Prostate gland (tissue), 2 donors: ENCODE measurements at places on chromosomes 13 and 19.

- no peak for DNase-seq
Observed at GRCh38 chr13:66887088-66887487, 343.0 kb downstream of the PCDH9 start.

- DNase-seq: no peak
Observed at GRCh38 chr13:77002590-77003190, 10.8 kb downstream of the CLN5 start.

DNA sequence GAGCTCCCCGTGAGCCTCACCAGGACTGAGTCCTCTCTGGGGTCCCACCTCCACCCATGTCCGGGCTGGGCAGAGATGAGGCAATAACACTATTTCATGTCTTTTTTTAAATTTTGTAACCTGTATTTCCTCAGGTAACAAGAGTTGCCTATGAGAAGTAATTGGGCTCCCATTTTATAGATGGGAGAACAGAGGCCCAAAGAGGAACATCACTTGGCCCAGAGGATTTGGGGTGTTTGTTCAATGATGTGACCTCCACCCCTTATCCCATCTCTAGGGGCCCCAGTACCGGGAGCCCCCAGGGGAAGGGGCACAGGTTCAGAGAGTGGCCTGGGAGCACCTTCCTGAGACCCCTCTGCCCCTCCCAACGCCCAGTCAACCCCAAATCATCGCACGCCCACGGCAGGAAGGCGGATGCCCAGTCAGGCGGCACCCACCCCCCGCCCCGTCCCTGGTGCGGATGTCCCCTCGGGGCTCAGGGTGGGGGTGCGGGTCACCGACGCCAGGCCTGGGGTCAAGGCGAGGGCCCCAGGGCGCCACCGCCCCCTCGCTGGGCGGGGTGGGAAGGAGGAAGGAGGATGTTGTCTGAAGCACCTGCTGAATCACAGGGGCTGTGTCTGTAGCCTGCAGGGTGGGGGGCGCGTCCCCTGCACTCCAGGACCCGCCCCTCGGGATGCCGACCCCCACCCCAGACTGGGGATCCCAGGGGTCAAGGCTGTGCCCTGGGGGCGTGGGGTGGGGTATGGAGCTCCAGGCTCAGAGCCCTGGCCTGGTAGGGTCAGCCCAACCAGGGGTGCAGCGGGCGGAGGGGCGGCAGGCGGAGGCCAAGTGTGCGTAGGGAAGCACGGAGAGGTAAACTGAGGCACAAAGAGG is 9.0 kb upstream of the CIRBP start:
- DNase-seq: no peak

GRCh38 chr13:110164706-110165105 is 142.3 kb downstream of the COL4A1 start:
- DNase-seq: no peak

DNA sequence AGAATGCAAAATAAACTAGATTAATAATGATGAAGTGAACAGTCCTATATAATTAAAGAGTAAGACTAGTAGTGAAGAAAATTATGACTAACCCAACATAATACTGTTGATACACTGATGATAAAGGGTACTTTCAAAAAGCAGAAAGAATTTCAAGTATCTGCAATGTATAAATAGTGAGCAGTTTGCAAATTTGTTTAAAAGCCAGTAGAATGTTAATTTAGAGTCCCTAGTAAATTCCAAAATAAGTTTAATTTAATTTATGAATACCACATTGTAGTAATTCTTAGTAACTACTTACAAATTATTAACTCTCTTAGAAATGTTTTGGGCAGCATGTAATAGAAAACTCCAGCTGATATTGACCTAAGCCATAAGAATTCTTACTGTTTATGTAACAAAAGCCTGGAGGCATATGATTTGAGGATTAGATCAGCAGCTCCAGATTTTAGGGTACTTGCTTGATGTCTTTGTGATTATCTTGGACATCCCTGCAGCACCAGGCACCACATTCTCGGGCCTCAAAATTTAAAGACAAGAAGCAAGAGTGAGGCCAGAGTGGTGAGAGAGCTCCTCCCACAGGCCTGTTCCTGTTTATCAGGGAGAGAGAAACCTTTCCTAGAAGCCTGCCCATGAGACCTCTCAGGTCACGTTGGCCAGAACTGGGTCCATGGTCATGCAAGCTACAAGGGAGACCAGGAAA is 67.6 kb upstream of the TDRD3 start:
- no peak for DNase-seq

DNA sequence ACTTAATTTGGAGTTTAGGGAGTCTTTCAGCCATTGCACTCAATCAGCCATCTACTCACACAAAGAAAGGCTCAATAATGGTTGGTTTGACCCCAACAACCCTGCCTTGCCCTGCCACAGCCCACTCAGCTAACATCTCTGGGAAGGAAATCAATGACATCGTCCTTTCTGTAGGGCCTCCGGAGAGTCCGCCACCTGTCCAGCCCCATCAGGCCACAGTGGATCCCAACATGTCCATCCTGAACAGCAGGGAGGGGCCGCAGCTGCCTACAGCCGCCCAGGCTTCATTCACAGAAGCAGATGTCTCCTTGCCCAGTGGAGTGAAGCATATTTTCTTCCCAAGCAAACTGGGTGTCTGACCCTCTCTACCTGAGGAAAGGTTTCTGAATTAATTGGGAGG is 4.2 kb upstream of the CDX2 start:
- no peak for DNase-seq

DNA sequence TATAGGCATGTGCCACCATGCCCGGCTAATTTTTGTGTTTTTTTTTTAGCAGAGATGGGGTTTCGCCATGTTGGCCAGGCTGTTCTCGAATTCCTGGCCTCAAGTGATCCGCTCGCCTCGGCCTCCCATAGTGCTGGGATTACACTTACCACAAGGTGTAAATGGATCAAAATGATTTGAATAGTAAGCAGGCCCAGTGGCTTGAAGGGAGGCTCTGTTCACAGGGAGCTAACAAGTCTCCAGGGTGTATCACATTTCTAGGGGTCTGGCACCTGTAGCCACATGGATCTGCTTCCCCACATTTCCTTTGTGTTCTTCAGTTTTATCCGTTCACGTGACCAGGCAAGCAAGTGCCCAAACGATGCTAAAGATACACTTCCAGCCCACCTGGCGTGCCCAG is 13.5 kb upstream of the CNFN start:
- DNase-seq: no peak

- DNase-seq: no peak
Observed at GRCh38 chr13:113857531-113858195, 6.2 kb downstream of the GAS6 start.

- DNase-seq: no peak
Observed at GRCh38 chr19:36574741-36575140, 1.6 kb upstream of the ZNF529 start.

GRCh38 chr13:112777637-112778406 is 88.0 kb downstream of the ATP11A start:
- DNase-seq: no peak

DNA sequence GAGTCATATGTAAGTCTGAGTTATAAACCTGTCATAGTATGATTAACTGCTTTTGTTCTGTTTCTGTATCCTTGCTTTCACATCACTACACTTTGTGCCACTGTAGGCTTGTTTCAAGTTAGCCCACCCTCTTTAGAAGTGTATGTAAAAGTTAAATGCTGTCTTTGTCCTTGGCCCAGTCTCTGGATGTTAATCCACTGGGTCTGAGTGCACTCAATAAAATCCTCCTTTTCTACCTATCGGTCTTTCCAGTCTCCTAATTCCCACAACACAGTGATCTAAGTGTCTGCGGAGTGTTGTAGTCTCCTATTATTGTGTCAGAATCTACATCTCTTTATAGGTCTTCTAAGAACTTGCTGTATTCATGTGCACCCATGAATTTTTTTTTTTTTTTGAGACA is 14.1 kb downstream of the ZNF429 start:
- DNase-seq: no peak

DNA sequence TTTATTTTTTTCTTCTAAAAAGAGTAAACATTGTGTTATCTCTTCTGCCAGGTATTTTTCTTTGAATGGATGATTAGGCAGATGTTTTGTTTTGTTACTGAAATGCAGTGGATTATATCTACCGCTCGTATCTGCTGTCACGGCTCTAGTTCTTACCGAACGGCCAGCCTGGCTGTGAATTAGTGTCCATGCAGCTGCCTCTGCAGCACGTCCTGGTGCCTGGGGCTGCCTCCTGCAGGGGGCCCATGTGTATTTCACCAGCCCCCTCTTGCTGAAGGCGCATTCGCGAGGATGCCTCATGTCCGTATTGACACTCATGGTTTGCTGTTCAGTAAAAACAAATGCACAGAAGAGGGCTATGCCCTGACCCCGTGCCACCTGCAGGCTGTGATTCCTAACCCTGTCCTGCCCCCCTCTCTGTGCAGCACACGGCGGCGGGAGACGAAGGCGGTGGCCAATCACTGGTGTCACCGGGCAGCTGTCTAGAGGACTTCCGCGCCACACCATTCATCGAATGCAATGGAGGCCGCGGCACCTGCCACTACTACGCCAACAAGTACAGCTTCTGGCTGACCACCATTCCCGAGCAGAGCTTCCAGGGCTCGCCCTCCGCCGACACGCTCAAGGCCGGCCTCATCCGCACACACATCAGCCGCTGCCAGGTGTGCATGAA is 49.9 kb downstream of the RAB20 start:
- DNase-seq: no peak

GRCh38 chr13:91184244-91184926 is 163.1 kb upstream of the MIR17HG start:
- no peak for DNase-seq
